ENCODE measurements at places on chromosomes 7 and 10.

- DNase-seq, result no peak
These were observed 208.7 kb upstream of the GLI3 start for GRCh38 chr7:42445691-42446090.

DNA sequence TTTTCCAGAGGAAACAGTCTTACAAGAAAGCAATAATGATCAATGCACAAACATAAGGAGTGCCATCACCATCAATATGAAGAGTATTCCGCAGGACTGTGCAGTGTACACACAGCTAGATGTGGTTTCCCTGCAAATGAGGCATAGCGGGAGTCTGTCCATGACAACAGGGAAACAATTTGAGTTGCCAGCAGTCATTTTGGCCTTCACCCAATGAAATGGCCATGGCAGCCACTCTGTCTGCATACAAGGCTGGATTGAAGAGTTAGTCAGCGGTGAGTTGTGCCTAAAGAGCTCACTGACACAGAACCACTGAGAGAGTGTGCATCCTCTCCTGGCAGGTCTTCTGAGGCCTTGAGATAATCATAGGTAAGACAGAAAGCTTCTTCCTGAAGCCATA is 303.3 kb downstream of the IPMK start:
- no peak for DNase-seq

DNA sequence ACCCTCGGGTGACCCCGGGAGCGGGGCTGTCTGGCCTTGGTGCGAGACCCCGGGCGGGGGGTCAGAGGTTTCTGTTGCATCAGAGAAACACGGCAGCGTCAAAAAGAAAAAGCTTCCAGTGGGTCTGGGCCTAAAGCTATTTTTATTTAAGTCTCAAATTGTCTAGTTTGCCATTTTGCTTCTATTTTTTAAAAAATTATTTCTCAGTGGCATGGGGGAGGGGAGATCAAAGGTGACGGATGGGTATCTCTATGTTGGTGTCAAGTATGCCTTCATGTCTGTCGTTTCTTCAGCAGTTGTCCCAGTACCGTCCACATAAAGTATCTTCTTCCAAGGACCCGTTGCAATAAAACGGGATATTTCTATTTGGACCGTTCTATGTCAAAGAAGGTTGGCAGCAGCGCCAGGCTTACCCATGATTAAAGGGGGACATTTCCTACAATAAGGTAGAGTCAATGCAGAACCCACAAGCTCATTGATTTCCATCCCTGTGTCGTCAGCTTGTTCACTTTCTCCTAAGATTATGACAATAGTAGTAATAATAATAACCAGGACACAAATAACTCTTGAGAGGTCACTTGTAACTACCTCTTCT is 26.0 kb upstream of the VAX1 start:
- no peak for DNase-seq

DNA sequence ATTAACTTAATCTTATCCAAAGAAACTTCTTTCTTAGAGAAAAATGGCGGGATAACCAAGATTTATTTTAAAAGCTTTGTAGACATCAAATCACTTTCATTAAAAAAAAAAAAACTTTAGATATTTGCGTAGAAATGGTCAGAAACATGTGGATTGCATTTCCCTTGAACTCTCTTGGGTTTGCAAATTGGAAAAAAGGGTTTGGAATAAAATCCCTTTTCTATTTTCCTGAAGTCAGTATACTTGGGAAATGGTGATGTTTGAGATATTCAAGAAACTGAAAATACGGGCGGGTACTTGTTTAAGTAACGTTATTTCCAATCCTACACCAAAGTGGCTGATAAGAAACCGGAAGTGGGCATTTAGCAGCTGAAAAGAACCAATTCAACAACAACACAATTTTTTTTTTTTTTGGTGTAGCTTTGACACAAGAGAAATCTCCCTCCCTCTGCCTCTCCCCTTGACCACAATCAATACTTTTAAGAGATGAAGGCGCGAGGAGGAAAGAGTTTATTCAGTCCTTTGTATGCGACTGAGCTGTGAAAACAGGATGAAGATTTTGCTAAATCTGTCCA is 13.7 kb upstream of the GFRA1 start:
- no peak for DNase-seq

- no peak for DNase-seq
These were observed 49.3 kb upstream of the HBP1 start for GRCh38 chr7:107119376-107120105.

All from SW 1271 (cell line).